ENCODE measurements at places on chromosomes 2 and 18.

DNA sequence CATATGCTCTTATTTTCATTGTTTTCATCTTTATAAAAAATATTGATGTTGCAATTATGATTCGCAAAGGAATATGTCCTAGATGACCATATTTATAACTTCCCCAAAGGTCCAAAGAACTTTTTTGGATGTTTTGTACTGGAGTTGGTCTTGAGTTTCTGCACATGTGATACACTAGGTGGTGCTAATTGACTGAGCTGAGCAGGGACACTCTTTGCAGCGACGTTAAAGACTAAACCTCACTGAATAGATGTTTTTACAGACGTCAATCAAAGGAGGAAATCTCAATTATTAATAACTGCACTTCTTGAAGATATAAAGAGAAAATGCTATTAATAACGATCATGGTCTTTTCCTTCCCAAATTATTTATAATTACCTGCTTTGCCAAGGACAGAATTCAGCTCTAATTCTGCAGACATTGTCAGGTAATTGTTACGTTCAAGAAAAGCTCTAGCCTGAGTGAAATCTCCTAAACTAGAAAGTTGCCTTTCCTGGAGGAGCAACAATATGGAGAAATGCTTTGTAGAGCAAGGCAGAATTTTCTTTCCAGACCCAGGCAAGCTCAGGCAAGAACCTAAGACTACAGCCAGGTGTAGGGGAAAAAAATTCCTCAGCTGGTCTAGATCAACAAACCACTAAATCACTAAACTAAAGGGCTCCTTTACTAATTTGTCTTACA lies 119.3 kb upstream of the RBBP8 start:
- DNase-seq: no peak

DNA sequence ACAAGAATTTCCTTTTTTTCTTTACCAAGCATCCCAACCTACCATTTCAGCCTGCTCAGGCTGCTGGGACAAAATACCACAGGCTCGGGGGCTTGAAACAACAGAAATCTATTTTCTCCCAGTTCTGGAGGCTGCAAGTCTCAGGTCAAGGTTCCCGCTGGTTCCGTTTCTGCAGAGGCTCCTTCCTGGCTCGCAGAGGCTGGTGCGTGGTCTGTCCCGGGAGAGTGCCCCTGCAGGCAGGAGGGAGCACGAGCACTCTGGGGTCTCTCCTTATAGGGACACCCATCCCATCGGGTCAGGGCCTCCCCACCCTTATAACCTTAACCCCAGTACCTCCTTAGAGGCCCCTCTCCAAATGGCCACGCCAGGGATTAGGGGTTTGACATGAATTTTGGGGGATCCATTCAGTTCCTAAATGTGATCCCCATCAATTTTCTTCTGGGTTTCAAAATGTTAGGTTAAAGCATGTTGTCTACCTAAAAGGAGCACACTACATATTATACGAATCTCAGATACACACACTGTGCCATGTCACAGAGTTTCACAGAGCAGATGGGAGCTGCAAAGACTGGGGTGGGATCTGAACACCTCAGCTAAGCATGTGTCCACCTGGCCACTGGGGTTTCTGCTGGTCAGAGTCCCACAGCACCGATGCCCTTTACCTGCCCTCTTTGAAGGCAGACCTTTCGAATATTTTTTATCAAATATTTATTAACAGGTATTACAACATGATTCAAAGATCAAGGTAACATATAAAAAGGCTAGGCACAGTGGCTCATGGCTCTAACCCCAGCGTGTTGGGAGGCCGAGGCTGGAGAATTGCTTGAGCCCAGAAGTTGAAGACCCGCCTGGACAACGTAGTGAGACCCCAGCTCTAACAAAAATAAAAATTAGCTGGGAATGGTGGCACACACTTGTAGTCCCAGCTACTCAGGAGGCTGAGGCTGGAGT lies 17.6 kb upstream of the ADI1 start:
- peak; percentile 5 for DNase-seq

DNA sequence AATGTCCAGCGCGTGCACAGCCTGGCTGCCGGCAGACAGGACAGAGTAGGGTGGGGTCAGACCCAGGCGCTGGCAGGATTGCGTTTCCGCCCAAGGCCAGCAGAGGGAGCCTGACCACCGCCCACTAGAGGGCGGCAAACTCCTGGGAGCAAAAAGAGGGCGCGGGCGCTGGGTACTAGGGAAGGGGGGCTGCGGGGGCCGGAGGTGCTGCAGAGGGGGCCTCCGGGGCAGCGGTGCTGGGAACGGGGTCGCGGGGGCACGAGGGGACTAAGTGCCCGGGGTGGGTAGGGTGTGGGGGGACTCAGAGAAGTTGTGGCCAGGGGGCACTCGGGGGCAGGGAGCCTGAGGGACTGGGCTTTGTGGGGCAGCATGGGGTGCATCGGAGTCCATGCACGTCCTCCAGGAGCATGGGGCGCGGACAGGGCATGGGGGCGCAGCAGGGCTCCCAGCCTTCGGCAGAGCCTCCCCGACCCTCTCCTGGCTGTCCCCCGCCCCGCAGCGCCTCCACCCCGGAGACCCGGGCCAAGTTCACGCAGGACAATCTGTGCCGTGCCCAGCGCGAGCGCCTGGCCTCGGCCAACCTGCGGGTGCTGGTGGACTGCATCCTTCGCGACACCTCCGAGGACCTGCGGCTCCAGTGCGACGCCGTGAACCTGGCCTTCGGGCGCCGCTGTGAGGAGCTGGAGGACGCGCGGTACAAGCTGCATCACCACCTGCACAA lies 3.2 kb downstream of the TEKT4 start:
- peak; percentile 38 for DNase-seq

DNA sequence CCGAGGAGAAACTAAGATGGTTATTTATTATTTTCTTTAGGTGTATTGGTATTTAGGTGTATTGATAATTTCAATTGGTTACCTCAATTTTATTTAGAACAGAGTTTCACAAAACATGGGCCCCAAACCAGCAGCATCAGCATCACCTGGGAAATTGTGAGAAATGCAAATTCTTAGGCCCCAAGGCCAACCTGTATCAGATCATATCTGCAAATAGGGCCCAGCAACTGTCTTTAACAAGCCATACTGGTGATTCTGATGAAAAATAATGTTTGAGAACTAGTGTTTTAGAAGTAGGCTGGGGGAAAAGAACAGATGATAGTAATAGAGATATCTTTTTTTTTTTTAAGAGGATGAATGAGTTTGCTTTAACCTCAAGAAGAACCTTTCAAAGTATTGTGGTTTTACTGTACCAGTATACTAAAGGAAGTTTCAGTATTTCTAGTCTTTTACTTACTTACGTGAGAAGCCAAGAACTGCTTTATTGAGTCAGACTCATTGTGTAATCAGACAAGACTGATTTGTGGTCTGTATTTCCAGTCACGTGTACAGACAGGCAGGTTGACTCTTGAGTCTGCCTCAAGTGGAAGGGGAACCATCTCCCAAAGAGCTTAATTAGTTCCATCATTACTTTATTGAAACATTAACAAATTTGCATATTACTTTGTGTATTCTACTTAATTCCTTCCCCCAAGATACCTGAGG lies 60.4 kb upstream of the GAREM1 start:
- no peak for DNase-seq

- DNase-seq: no peak
Observed at GRCh38 chr18:50906843-50907242, 27.9 kb downstream of the ME2 start.

DNA sequence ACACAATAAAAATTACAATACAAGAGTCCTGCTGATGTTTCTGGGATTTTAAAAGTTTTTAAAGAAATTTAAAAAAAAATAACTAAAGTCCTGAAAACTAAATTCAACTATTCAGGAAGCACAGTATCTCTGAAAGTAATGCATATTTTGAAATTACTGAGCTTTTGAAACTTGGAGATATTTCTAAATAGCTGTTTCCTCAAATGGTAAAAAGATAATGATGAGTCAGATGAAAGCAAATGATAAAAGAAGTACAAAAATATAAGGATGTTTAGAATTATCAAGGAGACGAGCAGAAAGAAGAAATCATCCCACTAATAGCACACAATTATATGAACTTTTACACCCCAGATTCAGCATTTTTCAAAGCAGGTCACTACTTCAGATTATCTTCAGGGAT lies 90.2 kb upstream of the SLC25A52 start:
- DNase-seq: no peak

GRCh38 chr18:54181856-54182602 lies 42.4 kb downstream of the MBD2 start:
- DNase-seq: no peak

- DNase-seq: no peak
Observed at GRCh38 chr18:74692367-74693013, 94.8 kb downstream of the ZNF407 start.

GRCh38 chr18:67290421-67290820 lies 226.1 kb downstream of the DSEL start:
- DNase-seq: no peak

- DNase-seq: no peak
Observed at GRCh38 chr2:10712185-10712809, 9.1 kb upstream of the ATP6V1C2 start.

DNA sequence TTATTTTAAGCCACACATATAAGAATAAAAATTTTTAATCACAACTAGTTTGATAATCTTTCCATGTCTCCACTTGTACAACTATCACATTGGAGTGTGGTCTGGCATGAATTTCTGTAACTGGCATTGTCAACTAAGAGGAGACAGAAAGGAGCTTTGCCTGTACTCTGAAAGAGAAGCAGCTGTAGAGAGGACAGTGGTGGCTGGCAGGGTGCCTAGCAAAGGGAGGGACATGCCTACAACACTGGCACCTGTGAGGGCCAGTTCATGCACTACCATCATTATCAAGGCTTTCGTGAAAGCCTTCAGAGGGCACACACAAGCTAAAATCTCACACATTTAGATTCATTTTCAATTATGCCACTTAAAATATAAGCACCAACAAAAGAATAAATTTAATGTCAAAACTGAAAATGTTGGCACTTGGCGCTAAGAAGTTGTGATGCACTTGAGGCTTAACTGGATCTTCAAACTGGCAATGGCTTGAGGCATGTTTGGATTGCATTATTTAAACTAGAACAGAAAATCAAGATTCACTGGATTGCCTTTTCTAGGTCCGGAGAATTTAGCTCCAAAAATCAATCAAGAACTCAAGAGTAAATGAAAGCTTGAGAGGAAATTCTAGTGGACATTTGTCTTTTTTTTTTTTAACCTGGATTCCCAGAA lies 238.6 kb downstream of the ZNF385B start:
- DNase-seq: no peak

GRCh38 chr18:65749841-65750240 lies 971 bp upstream of the CDH7 start:
- no peak for DNase-seq

- no peak for DNase-seq
Observed at GRCh38 chr2:136000502-136000901, 15.1 kb upstream of the DARS1 start.

GRCh38 chr2:54709336-54709809 lies 14.1 kb upstream of the EML6 start:
- no peak for DNase-seq

GRCh38 chr18:35267809-35268208 lies 22.2 kb downstream of the ZSCAN30 start:
- no peak for DNase-seq

DNA sequence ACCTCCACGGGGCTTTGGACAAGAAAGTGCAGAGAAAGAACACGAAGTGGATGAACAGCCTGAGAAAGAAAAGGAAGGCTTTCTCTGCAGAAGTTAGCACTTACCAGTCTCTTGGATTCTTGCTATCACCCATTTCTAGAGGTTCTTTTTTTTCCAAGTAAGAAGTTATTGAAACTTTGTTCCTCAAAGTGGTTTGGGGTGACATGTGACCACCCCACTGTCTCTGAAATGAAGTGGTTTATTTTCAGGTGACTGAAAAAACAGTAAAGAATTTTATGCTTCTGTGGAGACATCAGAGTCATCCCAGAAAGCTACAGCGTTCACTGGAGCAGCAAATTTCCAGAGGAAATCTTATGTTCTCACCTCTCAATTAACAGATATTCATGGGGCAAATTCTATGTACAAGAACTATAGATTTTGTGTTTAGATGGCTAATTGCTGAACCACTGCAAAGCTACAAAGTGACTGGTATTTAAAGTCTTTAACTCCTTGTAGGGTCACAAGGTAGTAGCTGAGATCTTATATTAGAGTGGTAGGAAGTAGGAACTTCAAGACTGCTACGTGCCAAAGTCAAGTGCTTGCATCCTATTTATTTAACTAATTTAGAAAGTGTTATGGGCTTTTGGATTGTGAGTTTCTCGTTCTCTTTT lies 267.5 kb downstream of the TGIF1 start:
- no peak for DNase-seq

DNA sequence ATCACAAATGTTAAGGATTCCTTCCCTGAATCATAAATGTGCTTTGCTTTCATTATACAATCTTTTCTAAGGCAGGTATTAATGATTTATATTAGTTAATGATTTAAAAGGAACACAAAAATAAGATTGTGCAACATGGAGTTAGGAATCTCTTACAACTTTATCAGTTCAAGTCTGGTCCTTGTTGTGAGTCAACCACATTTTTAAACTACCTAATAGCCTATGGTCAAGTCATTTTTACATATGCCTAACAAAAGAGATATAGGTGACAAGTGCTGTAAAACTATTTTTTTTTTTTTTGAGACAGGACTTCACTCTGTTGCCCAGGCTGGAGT lies 8.2 kb upstream of the INPP1 start:
- DNase-seq: no peak

GRCh38 chr2:45218931-45219339 lies 209.7 kb upstream of the SIX2 start:
- DNase-seq: no peak

- no peak for DNase-seq
Observed at GRCh38 chr2:175048275-175048674, 43.1 kb upstream of the CHN1 start.

DNA sequence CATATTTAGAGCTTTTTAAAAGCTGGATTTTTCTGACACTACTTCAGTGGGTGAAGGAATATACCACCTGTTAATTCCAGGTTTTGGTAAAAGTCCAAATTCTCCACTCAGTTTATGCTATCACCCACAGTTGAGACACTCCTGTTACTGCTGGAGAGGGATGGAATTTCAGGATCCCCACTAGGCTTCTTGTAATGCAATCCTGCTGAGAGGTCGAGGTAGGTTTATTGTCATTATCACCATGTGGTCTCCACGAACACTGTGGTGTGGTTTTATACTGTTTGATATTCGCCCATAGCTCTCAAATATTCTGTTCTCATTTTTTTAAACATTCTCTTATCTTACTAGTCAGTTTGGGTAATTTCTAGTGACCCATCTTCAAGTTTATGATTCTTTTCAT lies 167.9 kb downstream of the CCDC102B start:
- DNase-seq: no peak

- no peak for DNase-seq
Observed at GRCh38 chr2:203543898-203544328, 8.8 kb upstream of the RAPH1 start.

GRCh38 chr2:237319086-237319820 lies 94.7 kb downstream of the COL6A3 start:
- DNase-seq: no peak

All from stimulated activated CD8-positive, alpha-beta memory T cell treated with anti-CD3 and anti-CD28 coated beads, Interleukin-15, amount 100 ng/mL, for 48 hours (primary cell).